Stimulated activated CD4-positive, alpha-beta T cell treated with anti-CD3 and anti-CD28 coated beads, Interleukin-4, amount 100 ng/mL, for 4 hours (primary cell): ENCODE measurements at places on chromosomes 2 and 18.

- DNase-seq: no peak
These were observed 57.6 kb downstream of the CRIM1 start for GRCh38 chr2:36413218-36413617.

GRCh38 chr2:10269711-10270610 lies 32.7 kb upstream of the HPCAL1 start:
- DNase-seq: no peak

DNA sequence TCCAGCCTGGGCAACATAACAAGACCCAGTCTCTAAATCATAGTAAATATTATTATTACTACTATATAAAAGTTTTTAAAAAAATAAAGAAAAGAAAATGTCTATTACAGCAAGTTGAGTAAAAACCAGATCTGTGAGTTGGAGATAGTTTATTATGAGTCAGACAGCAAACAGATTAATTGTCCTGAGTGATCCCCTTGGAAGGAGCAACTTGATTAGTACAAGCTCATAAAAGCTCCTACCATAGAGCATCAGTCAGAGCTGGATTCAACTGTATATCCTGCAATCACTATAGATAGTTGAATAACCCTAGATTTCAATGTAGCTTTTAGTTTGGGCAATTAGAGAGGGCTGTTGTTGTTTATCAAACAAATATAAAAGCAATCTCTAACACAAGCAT lies 84.1 kb downstream of the TRABD2A start:
- DNase-seq: no peak

DNA sequence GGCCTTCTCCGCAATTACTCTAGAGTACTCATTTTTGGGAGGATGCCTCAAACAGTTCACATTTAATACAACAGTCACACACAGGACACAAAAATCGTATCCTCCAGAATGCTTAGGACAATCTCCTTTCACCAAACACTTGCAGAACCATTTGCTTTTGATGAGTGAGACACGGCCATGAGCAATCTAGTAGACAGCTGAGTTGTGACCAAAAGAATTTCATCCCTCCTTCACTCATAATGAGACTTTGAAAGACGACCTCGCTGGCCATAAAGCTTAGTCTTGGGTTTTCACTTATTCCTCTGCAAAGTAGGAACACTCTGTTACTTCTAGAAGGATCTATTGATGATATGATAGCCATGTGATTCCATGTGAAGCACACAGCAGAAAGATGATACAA lies 87.5 kb upstream of the SLC35G4 start:
- no peak for DNase-seq

DNA sequence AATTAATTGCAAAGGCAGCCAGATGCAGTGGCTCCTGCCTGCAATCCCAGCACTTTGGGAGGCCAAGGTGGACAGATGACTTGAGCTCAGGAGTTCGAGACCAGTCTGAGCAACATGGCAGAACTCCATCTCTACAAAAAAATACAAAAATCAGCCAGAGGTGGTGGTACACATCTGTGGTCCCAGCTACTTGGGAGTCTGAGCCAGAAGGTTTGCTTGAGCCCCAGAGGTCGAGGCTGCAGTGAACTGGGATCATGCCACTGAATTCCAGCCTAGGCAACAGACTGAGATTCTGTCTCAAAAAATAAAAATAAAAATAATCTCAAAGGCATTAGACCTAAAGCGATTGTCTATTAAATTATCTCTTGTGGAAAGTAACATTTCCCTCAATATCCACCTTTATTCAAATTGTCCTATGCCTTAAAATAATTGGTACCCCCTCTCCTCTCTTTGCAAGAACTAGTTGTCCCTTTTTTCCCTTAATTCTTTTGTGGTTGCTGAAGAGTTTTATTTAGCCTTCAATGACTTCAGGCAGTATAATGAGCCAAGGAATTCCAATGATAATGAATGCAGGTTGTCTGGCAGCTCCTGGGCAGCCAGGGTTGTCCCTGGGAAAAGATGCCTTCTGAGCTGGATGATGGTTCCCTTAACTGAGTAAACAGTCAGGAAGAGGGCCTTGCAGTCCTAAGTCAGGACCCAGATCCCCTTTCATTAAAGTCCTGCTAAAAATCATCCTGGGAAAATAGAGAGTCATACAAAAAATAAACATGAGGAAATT lies 32.2 kb downstream of the GPR75 start:
- DNase-seq: no peak

- DNase-seq: no peak
These were observed 5.7 kb downstream of the ITGB6 start for GRCh38 chr2:160194351-160194750.

GRCh38 chr2:192940767-192941166 lies 746.0 kb upstream of the TMEFF2 start:
- no peak for DNase-seq

DNA sequence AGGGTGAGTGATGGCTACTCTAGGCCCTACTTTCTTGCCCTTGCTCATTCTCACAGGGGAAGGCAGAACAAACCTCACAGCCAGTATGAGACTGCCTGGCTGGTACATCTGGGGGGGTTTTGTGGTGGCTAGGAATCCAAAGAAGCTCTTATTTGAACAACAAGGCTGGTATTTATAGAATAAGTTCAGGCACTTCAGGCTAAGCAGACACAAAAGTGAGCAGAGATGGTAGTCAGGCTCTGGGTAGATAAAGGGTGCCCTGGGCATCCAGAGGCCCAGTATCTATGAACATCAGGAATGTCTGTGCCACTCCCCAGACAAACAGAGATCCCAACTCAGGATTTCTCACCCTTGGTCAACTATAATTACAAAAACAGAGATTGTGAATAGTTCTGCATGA lies 57.2 kb upstream of the RTN4 start:
- no peak for DNase-seq

- DNase-seq: no peak
These were observed 14.2 kb upstream of the SPATA3 start for GRCh38 chr2:230981704-230982103.

GRCh38 chr2:130790312-130790711 lies 35.0 kb downstream of the AMER3 start:
- no peak for DNase-seq

- no peak for DNase-seq
These were observed 333.6 kb downstream of the GPD2 start for GRCh38 chr2:156769802-156770201.

- DNase-seq: no peak
These were observed 140.4 kb upstream of the MMADHC start for GRCh38 chr2:149727927-149728326.

GRCh38 chr18:13387855-13388548 lies 169.4 kb downstream of the LDLRAD4 start:
- no peak for DNase-seq

DNA sequence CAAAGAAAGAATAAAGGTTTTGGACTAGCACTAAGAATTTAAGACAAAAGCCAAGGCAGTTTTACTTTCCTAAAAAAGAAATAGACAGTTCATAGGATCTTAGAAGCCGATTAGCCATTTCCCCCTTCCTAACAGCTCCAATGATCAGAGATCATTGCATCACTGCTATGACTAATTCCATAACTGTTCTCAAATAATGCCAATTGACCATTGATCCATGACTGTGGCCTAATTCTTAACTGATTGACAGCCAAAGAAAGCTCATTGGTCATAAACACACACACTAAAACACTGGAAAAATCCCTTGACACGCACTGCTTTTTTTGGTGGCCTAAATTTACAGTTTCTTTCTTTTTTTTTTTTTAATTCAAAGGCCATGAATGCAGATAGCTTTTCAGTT lies 345.0 kb upstream of the ACVR2A start:
- DNase-seq: no peak

DNA sequence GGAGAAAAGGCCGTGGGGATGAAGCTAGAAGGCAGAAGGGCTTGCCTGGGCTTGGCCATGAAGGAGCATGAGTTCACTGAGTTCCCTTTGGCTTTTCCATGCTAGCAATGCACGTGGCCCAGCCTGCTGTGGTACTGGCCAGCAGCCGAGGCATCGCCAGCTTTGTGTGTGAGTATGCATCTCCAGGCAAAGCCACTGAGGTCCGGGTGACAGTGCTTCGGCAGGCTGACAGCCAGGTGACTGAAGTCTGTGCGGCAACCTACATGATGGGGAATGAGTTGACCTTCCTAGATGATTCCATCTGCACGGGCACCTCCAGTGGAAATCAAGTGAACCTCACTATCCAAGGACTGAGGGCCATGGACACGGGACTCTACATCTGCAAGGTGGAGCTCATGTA lies 2.9 kb downstream of the CTLA4 start:
- DNase-seq: no peak

DNA sequence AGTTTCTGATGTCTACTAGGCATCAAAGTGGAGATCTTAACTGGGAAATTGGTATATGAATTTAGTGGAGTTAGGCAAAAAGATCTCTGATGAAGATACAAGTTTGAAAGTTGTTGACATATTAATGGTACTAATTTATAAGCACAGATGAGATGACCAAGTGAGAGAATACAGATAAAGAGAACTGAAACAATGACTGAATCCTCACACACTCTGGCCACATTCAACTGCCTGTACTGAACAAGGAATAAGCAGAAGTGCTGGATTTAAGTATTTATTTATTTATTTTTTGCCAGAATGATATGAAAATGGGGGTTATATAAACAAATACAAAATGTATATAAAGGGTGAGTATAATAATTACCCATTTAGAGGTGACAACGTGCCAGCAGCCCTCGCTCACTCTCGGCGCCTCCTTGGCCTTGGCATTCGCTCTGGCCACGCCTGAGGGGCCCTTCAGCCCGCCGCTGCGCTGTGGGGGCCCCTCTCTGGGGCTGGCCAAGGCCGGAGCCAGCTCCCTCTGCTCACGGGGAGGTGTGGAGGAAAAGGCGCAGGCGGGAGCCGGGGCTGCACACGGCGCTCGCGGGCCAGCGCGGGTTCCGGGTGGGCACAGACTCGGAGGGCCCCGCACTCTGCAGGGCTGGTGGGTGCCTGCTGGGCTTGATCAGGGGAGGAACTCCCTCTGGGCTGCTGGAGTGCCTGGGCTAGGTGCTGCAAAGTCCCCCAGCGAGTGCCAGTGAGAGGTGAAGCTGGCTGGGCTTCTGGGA lies 1363.9 kb upstream of the CRIM1 start:
- DNase-seq: no peak

GRCh38 chr2:56100791-56101312 lies 82.9 kb upstream of the CCDC85A start:
- DNase-seq: no peak

DNA sequence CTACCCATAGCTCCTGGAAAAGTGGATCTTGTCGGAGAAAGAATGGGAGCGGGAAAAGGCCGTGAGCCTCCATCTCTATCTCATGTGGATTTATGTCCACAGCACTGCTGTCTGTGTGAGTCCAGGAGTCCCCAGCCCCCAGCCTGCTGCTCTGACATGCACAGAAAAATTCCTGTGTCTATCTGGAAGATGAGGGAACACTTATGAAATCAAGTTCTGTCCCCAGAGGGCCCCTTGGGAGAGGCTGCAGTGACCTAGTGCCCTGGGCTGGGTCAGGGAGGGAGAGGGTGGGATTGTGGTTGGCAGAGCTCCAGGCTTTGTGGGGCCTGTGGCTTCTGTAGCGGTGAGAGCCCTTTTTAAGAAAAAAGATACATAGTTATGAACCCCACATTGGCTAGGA lies 37.6 kb downstream of the HJURP start:
- DNase-seq: no peak

DNA sequence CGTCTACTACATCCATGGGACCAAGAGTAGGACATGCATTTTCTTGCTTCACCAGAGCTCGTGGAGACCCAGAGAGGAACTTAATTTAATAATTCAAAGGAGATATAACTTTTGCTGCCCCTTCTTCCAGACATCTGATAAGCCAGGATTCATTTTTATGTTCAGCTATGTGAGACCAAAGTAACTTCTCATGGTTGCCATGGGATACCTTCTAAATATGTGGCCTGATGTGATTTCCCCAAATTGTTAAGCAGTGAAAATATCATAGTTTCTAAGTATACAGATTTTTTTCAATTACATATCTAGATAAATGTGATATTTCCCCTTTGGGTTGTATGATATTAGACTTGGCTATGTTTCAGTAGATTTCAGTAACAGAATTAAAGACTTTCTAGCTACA lies 185.5 kb upstream of the FN1 start:
- no peak for DNase-seq

DNA sequence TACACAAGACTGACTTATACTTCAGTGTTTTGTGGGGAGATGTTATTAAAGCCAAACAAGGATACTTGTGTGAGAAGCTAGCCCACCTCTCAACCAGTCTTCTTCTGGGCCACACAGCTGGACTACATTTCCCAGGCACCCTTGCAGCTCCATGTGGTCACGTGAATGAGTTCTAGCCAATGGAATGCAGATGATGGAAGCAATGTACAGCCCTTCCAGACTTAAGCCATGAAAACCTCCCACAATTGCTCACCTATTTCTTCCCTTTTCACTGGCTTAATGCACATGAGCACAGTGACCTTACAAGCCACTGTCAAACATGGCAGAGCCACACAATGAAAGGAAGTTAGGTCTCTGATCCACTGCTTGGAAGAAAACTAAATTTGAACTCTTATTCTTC lies 20.4 kb upstream of the FEZ2 start:
- DNase-seq: no peak

GRCh38 chr2:102166189-102166845 lies 20.5 kb upstream of the IL1RL2 start:
- no peak for DNase-seq

- DNase-seq: no peak
These were observed 52.4 kb downstream of the FAM168B start for GRCh38 chr2:131040661-131041401.

DNA sequence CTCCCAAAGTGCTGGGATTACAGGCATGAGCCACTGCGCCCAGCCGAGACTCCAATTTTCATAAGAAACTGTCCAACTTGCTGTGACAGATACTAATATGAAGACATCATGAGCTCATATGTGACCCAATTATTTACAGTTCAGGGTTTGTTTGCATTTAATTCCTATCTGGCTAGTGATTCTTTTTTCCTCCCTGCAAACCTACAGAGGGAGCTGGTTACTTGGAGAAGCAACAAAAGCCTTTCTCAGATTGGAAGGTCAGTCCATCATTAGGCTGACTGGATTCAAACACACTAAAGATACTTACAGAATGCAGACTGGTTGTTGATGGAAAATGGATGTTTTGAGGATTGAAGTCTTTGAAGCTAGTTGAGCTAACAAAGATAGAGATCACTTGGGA lies 176.4 kb downstream of the ANKRD44 start:
- no peak for DNase-seq

DNA sequence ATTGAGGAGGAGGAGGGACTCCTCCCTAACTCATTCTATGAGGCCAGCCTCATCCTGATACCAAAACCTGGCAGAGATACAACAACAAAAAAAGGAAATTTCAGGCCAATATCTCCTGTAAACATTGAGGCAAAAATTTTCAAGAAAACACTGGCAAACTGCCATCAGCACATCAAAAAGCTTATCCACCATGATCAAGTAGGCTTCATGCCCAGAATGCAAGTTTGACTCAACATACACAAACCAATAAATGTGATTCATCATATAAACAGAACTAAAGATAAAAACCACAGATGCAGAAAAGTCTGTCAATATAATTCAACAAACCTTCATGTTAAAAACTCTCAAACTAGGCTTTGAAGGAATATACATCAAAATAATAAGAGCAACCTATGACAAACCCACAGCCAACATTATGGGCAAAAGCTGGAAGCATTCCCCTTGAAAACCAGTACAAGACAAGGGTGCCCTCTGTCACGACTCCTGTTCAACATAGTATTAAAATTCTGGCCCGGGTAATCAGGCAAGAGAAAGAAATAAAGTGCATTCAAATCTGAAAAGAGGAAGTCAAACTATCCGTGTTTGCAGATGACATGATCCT lies 1014.3 kb downstream of the CBLN2 start:
- no peak for DNase-seq
